ENCODE measurements at places on chromosomes 2 and 18. TPM values are rescaled to one million over a fixed set of nuclear protein-coding genes. Genes with fewer than 3 reads are reported as not detected.

- H3K4me3 ChIP-seq, result no peak overlapping the region
- H3K36me3 ChIP-seq, result no peaks in the 10 kb centered on the region
- no peaks in the 10 kb centered on the region for H3K27me3 ChIP-seq
- no peak overlapping the region for H3K27ac ChIP-seq
- H3K4me1 ChIP-seq, result no peaks in the 10 kb centered on the region
- no peak for DNase-seq
These were observed 42.0 kb downstream of the CCDC150 start for GRCh38 chr2:196681510-196681909.

- H3K27me3 ChIP-seq, result no peaks in the 10 kb centered on the region
- DNase-seq, result no peak
- no peak overlapping the region for H3K27ac ChIP-seq
- no peaks in the 10 kb centered on the region for H3K4me1 ChIP-seq
- no peak overlapping the region for H3K4me3 ChIP-seq
- H3K36me3 ChIP-seq, result no peaks in the 10 kb centered on the region
These were observed 491.4 kb upstream of the CRIM1 start for GRCh38 chr2:35864141-35864540.

GRCh38 chr18:74381621-74382295 is 66.1 kb downstream of the C18orf63 start:
- H3K27ac ChIP-seq, result no peak overlapping the region
- H3K4me1 ChIP-seq, result peaks cover 20% of the 10 kb centered on the region
- no peak overlapping the region for H3K4me3 ChIP-seq
- H3K36me3 ChIP-seq, result no peaks in the 10 kb centered on the region
- no peaks in the 10 kb centered on the region for H3K27me3 ChIP-seq

DNA sequence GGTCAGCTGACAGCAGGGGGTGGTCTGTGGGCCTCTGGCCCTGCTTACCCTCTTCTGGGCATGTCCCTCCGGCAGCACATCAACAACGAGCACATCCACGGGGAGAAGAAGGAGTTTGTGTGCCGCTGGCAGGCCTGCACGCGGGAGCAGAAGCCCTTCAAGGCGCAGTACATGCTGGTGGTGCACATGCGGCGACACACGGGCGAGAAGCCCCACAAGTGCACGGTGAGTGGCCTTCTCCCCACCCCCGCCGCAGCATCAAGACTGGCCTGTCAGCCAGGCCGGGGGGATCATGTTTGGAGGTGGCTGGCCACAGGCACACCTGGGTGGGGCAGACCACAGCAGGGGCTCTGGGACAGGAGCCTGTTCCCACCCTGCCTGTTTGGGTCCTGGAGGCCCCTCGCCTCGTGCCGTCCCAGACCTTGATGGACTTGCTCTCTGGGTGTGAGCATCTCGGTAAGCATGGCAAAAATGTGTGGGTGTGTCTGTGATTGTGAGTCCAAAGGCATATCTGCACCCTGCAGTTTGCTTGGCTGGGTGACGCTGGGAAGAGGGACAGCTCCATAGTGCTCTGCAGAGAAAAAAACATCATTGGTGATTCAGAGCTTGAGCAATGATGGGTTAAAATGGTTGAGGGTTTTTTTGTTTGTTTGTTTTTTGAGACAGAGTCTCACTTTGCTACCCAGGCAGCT is 242.8 kb downstream of the GLI2 start:
- DNase-seq, result no peak
- no peaks in the 10 kb centered on the region for H3K27me3 ChIP-seq
- no peaks in the 10 kb centered on the region for H3K36me3 ChIP-seq
- H3K27ac ChIP-seq, result no peak overlapping the region

GRCh38 chr2:5454051-5454390 is 238.2 kb upstream of the SOX11 start:
- DNase-seq, result no peak
- H3K4me3 ChIP-seq, result no peak overlapping the region
- no peak overlapping the region for H3K27ac ChIP-seq
- H3K27me3 ChIP-seq, result no peaks in the 10 kb centered on the region
- H3K4me1 ChIP-seq, result no peaks in the 10 kb centered on the region

DNA sequence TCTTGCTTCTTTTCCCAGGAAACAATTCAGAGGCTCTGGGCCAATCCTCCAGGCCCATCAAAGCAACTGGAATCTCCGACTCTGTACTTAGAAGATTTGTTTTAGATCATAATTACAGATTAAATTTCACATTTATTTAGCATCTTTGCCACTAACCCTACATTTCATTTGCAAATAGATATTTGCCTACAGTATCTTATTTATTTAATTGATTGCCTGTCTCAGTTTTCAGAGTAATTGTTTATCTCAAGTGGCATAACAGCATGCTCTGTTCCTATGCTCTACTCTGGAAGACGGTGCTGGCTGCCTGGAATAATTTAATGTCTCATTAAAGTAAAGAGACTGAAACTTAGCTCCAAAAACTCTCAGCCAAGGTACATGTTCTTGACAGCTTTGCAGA is 213.4 kb downstream of the HNMT start:
- no peak overlapping the region for H3K4me3 ChIP-seq
- no peaks in the 10 kb centered on the region for H3K4me1 ChIP-seq
- no peaks in the 10 kb centered on the region for H3K36me3 ChIP-seq
- no peaks in the 10 kb centered on the region for H3K27me3 ChIP-seq
- H3K27ac ChIP-seq, result no peak overlapping the region
- DNase-seq, result no peak

GRCh38 chr18:52227536-52227935 is 112.5 kb upstream of the DCC start:
- H3K36me3 ChIP-seq, result no peaks in the 10 kb centered on the region
- no peak for DNase-seq
- H3K27me3 ChIP-seq, result no peaks in the 10 kb centered on the region

GRCh38 chr18:45518311-45519155 is 96.7 kb upstream of the SLC14A2 start:
- no peaks in the 10 kb centered on the region for H3K27me3 ChIP-seq
- no peaks in the 10 kb centered on the region for H3K36me3 ChIP-seq
- no peaks in the 10 kb centered on the region for H3K4me1 ChIP-seq
- no peak for DNase-seq

DNA sequence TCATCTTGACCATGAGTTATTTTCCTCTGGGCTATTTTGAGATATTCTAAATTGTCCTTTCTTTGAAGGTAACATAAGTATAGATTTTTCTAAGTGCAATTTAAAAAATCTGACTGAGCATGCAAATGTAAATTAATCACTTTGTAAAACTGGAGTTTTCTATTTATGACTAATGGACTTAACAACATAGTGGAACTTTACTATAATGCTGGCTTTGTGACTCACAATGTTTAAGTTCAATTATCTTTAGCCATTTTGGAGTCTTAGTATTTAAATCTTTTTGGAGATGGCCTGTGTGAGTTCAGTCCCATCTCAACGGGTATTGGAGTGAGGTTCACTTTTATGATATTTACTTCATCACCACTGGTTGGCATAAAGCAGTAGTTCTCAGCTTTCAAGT is 35.2 kb upstream of the NOSTRIN start:
- H3K36me3 ChIP-seq, result no peaks in the 10 kb centered on the region
- no peaks in the 10 kb centered on the region for H3K4me1 ChIP-seq
- H3K4me3 ChIP-seq, result no peak overlapping the region
- H3K27me3 ChIP-seq, result no peaks in the 10 kb centered on the region

DNA sequence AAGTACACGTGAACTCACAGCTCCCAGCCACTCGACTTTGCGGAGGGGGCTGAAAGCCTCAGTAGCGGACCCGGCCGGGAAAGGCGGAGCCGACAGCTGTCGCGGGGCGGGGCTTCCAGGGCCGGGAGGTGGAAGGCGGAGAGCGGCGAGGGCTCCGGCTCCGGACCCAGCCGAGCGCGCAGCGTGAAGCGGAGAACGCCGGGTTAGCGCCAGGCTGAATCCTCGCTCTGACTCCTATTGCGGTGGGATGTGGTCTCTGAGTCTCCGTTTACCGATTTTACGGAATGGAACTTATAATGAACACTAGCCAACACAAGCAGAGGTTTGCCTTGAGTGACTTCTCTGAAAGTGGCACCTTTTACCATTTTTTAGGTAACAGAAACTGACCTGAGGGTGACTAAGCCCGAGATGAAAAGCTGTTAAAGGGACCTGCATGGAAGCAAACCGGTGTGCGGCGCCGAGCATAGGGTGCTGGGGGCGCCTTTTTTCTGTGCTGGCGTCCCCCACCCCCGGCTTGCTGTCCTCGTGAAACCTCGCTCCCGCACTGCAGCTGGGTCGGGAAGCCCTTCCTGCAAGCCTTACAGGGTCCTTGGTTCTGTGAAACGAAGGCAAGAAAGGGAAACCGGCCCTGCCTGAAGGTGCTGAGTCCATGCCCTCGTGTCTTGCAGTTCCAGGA is 72.9 kb downstream of the EN1 start:
- H3K27ac ChIP-seq, result no peak overlapping the region
- no peak for DNase-seq
- H3K4me3 ChIP-seq, result no peak overlapping the region

GRCh38 chr2:36371928-36372391 is 16.4 kb downstream of the CRIM1 start:
- no peaks in the 10 kb centered on the region for H3K36me3 ChIP-seq
- DNase-seq, result no peak
- H3K4me3 ChIP-seq, result no peak overlapping the region
- no peak overlapping the region for H3K27ac ChIP-seq
- H3K27me3 ChIP-seq, result no peaks in the 10 kb centered on the region

DNA sequence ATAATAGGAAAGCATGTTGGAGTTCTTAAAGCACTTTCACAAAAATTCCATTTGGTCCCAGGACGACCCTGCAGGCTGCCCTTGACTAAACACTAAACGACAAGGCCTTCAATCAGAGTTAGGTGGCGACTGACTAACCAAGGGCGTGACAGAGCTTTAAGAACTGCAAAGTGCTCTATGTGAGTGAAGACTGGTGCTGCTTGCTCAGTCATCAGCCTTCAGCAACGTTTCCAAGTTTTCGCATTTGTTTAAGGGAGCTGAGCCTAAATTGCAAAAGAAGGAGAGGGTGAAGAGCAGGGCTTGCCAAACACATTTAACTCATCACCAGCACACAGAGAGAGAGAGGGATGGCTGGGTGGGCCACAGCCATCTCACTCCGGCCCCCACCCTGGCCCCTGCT is 204.7 kb upstream of the PID1 start:
- no peaks in the 10 kb centered on the region for H3K27me3 ChIP-seq
- DNase-seq, result no peak
- no peak overlapping the region for H3K27ac ChIP-seq
- no peak overlapping the region for H3K4me3 ChIP-seq
- H3K4me1 ChIP-seq, result no peaks in the 10 kb centered on the region

DNA sequence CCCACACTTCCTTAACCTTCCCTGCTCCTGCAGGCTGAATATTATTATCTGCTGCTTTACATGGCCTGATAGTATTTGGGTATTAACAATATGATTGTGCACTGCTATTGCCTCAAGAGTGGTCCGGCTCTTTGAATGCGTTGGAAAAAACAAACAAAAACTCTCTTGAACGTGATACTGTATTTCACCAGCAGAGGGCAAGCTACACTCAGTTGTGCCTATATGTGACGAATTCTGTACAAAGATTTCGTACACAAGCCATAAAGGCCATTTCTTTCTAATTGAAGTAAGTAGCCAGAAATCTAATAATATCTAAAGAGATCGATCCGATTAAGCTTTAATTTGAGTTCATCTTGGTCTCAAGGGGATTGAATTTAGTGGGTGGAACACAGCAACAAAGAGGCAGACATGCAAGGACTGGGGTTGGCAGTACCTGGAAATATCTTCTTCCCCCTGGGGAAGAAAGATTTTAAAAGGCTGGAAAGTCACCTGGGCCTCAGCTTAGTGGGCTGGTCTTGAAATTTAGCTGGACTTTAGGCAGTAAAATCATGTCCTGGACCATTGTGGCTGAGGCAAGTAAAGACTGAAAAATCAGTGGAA is 49.3 kb upstream of the RAB6D start:
- no peaks in the 10 kb centered on the region for H3K36me3 ChIP-seq
- H3K4me3 ChIP-seq, result no peak overlapping the region
- H3K27ac ChIP-seq, result no peak overlapping the region
- DNase-seq, result no peak

DNA sequence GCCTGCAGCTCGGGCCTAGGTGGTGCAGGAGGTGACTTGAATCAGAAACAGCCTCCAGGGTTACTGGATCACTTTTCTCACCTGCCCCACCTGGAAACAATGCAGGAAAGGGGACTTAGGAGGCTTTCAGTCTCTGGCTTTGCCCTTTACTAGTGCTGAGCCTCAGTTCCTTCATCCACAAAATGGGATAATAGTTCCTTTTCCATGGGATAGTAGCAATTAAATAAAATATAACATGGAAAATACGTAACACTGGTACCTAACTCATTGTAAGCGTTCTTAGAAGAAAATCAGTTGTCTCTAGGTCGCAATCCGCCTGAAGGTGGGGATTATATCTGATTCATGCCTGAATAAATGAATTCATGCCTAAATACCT is 112.6 kb upstream of the STPG4 start:
- DNase-seq, result no peak

GRCh38 chr2:238105506-238106338 is 5.6 kb downstream of the ESPNL start:
- H3K4me3 ChIP-seq, result no peak overlapping the region
- DNase-seq, result no peak
- no peaks in the 10 kb centered on the region for H3K27me3 ChIP-seq
- no peak overlapping the region for H3K27ac ChIP-seq

DNA sequence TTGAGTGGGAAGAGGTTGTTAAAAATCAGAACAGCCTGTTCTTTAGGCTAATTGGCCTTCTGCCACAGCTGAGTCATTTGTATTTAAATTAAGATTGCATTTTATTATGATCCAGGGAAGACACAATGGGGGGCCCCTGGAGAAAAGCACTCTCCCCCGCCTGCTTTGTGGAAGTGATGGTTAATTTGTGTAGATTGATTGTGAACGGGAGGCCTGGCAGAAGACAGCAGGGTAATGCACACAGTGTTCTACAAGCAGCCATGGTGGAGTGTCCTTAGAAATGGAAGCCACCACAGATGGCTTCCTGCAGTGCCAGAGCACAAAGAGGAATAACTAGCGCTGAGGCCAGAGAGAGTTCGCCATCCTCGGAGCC is 19.6 kb downstream of the RAMP1 start:
- no peaks in the 10 kb centered on the region for H3K4me1 ChIP-seq
- H3K27me3 ChIP-seq, result no peaks in the 10 kb centered on the region
- no peak overlapping the region for H3K4me3 ChIP-seq
- H3K36me3 ChIP-seq, result no peaks in the 10 kb centered on the region
- no peak for DNase-seq
- H3K27ac ChIP-seq, result no peak overlapping the region

GRCh38 chr2:120225549-120226065 is 2.4 kb upstream of the TMEM185B start:
- H3K4me1 ChIP-seq, result peaks cover 45% of the 10 kb centered on the region
- H3K27me3 ChIP-seq, result no peaks in the 10 kb centered on the region
- no peak overlapping the region for H3K27ac ChIP-seq
- no peak overlapping the region for H3K4me3 ChIP-seq

Gene BOLL
- not detected for total RNA-seq

Gene ALLC
- not detected for total RNA-seq

Gene RPRM
- not detected for total RNA-seq

Gene CD8A
- 363 TPM for total RNA-seq

Gene MOCOS
- 0.13 TPM for total RNA-seq

All from CD8-positive, alpha-beta memory T cell (primary cell).